ENCODE measurements at places on chromosomes 7 and 10.

- DNase-seq = no peak
These were observed 54.7 kb upstream of the GTF2IRD1 start for GRCh38 chr7:74399006-74399405.

DNA sequence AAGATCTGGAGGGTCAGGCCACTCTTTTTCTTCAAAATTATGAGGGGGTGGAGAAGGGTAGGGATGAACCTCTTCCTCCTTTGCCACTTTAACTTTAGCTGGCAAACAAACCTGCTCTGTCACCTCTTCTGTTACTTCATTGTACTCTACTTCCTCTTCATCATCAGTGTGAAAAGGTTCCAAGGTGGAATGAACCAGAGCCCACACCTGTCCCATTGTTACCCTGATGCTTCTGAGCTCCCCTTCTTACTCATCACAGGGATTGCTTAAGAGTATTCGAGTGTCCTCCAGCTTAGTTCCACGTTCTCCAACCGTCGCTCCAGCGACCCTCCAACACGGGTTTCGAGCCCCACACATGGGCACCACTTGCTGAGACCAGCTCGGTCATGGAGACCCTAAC, 5.2 kb downstream of the MRPS24 start:
- DNase-seq = no peak

GRCh38 chr7:70239918-70240317, 641.6 kb downstream of the AUTS2 start:
- no peak for DNase-seq

- DNase-seq = no peak
These were observed 669.8 kb upstream of the ANKRD30A start for GRCh38 chr10:36455526-36456133.

GRCh38 chr7:77910124-77910523, 111.6 kb downstream of the PHTF2 start:
- DNase-seq = no peak

DNA sequence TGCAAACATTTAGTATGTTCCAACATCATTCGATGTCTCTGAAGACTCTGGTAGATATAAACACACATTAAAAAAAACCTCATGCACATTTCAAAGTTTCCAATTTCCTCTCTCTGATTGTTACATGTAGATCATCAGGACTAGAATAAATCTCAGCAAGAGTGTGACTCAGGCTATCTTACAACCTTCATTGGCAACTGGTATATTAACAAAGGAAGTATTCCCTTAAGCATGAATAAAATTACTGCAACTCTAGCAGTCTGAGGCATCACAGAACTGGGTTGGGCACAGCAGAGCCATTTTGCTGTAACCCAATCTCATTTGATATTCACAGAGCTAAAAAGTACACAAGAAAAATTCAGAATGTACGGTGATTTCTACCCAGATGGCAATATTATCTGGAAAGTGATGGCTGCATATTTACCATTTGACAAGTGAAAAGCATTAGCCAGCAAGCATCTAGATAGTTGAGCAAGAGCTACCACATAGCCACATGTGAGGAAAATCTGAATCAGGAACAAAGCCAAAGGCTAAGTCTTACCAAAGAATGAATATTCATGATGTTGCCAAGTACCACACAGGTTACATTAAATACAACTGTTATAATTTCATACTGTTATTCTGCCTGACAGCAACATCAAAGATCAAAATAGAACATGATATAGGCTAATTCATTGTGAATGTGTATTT, 232.2 kb downstream of the CRPPA start:
- peak; percentile 30 for DNase-seq

- no peak for DNase-seq
These were observed 172.5 kb downstream of the SORCS1 start for GRCh38 chr10:106992055-106992454.

- DNase-seq = peak; percentile 44
These were observed 82.1 kb downstream of the SLC37A3 start for GRCh38 chr7:140316165-140316661.

DNA sequence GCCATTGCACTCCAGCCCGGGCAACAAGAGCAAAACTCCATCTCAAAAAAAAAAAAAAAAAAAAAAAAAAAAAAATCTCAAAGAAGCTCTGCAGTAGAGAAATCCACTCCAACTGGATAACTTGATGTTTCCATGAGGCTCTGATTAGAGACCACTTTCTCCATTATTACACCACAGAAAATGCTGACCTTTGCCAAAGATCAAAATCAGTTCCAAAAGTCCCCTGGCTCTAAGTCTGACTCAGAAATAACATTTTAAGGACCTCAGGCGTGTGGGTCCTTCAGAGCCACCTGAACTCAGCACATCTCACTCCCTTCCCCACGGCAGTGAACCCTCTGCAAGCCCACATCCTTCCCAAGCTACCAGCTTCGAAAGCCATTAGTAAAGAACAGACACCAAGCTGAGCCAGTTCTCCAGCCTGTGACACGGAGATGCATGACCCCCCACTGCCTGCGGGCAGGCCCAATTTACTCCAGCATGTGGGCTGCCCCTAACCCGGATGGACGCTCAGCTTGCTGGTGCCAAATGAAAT, 13.8 kb upstream of the TMEM120A start:
- DNase-seq = no peak

DNA sequence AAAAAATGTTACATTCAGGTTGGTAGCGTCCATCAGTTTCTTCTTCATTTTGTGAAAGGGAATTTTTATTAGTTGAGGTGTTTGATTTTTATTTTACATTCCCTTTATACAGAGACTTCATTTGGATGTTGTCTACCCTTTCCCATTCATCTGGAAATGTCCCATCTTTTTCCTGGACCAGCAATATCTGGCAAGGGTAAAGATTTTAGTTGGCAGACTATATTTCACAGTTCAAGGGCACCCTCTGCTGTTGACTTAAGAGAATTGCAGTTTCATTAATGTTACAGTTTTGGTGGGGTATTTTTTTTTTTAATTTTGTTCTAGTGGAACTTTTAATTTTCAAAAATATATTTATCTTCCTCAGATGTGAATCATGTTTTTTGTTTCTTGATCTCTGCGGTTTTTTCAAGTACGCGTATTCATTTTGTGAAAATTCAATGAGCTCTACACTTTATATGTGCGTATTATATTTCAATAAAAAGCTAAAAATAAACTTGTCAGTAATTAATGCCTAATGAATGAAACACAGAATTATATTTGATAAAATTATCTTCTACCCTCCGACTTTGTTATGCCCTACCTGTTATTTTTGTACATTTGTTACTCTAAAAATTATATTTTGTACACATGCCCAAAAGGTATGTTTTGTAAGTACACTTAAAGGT, 97.9 kb upstream of the KLF14 start:
- DNase-seq = no peak

DNA sequence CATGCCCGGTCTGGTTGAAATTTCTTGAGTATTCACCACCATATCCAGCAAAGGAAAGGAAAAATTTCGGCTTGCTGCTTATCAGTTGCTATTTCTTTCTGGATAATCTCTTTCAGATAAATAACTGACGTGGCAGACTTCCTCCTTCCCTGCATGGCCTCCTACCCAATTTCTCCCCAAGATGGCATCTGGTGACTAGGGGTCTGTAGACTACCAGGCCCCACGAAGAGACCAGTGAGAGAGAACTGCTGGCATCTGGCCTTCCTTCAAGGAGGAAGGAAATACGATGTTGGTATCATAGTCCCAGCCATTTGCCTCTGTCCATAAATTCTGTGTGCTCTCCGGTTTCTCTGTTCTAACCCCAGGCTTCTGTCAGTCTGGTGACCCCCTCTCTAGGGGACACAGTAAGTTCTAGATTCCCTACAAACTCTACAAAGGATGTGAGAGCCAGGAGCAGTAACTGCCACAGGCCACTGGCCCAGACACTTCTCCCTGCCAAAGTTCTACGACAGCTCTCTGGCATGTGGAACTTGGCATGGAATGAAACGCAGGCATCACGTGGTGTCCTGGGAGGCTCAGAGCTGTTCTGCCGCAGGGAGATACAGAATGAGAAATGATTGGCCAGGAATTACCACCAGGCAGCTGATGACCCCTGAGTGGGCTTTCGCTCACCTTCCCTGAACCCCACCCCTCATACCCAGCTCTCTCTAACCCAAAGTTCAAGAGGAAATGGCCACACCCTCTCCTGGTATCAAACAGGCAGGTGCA, 30.0 kb upstream of the MSRB2 start:
- DNase-seq = peak; percentile 61

GRCh38 chr10:11810313-11810766, 12.8 kb upstream of the PROSER2 start:
- DNase-seq = no peak

DNA sequence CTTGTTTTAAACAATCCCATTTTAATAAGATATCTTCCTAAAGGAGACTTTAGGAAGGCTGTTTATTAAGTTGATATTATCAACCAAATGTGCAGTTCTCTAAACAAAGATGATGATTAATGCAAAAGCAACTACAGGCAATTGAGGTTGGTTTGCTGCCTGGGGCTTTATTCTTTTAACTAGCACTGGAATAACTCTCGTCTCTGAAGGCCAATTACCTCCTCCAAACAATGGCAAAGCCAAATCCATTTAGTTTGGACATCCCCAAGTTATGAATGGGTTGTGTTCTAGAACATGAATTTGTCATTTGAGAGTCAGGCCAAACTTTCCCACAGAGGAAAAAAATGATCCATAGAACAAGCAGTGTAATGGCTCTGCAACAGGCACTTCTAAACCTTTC, 114.1 kb downstream of the SLC16A9 start:
- DNase-seq = no peak

DNA sequence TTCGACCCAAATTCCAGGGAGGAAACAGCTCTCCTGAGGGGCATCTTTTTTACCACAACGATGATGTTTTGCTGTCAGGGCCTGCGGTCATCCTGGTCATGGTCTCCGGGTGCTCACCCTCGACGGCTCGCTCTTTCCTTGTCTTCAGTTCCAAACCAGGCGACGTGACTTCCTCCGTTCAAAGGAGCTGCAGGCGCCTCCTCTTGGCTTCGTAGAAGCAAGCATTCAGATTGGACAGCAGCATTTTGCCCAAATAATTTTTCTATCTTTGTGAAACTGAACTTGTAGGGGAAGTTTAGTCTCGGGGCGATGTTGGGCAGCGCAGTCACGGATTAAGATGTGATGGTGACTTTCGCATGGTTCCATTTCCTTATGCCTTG, 208.9 kb downstream of the DNAJB6 start:
- no peak for DNase-seq

DNA sequence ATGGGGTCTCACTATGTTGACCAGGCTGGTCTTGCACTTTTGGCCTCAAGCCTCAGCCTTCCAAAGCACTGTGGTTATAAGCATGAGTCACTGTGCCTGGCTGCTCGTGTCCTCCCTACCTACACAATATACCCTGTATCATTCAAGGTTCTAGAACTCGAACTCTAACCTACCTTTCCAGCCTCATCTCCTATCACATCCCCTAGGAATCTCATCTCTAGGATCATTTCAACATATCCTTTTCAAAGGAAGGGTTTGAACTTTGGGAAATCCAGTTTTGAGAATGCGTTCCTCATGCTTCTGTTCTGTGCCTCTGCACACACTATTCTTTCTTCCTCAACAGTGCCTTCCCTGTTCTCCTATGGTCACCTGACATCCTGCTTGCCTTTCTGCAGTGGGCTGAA, 87.8 kb upstream of the RHEB start:
- no peak for DNase-seq

- DNase-seq = no peak
These were observed 47.0 kb downstream of the DENND2A start for GRCh38 chr7:140593672-140593982.

DNA sequence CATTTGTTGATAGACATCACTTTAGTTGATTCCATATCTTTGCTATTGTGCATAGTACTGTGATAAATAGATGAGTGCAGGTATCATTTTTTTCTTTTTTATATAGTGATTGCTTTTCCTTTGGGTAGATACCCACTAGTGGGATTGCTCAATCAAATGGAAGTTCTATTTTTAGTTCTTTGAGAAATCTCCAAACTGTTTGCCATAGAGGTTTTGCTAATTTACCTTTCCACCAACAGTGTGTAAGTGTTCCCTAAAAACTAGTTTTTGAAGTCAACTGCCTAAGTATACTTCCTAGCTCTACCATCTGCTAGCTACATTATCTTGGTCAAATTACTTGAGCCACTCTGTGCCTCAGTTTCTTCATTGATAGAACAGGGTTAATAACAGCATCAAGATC, 31.5 kb upstream of the RSBN1L start:
- DNase-seq = no peak

DNA sequence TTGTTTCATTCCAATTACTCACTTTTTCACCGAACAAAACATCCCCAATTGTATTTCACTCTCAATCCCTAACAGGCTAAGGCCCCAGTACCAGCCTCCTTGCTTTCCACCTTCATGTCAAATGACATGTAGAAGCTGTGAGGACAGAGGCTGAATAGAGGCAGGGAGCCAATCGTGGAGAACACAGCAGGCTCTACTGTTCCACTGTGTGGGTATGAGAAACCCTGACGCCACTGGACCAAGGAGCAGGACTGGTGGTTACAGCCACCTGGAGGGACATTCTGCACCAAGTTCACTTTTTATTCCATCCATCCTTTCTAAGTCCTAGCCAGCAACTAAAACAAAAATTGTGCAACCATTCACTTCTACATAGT, 502.8 kb downstream of the SORCS1 start:
- DNase-seq = no peak

DNA sequence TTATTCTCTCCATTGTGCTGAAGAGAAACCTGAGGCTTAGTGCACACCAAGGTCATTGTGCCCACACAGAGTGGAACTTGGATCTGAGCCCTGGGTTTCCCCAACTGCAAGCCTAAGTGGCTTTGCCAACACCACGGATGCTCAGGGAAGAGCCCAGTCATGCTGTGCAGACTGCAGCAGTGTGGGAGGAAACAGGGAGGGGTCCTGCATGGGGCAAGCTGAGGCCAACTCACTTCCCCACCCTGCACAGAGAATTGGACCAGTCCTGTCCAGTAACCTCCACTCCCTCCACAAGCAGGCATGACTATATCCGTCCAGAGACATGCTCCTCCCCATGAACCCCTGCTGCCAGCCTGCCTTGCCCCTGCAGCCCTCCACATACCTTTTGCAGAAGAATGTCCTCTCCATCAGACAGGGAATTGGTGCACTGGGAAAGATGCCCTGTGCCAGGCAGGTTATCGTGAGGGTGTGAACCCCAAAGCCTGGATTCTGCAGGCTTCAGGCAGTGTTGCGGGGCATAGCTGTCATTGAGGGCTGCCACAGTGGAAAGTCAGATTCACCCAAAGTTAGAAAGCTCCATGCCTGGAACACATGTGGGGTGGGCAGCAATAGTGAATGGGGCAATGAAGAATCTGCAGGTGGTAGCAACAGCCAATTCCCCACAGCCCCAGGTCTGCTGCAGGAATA, 44.9 kb downstream of the DRGX start:
- no peak for DNase-seq

All from GM04503 (cell line).